Activated CD4-positive, CD25-positive, alpha-beta regulatory T cell treated with anti-CD3 and anti-CD28 coated beads, Interleukin-2, amount 50 U/mL, for 24 hours (primary cell): ENCODE measurements at places on chromosomes 11 and 22.

DNA sequence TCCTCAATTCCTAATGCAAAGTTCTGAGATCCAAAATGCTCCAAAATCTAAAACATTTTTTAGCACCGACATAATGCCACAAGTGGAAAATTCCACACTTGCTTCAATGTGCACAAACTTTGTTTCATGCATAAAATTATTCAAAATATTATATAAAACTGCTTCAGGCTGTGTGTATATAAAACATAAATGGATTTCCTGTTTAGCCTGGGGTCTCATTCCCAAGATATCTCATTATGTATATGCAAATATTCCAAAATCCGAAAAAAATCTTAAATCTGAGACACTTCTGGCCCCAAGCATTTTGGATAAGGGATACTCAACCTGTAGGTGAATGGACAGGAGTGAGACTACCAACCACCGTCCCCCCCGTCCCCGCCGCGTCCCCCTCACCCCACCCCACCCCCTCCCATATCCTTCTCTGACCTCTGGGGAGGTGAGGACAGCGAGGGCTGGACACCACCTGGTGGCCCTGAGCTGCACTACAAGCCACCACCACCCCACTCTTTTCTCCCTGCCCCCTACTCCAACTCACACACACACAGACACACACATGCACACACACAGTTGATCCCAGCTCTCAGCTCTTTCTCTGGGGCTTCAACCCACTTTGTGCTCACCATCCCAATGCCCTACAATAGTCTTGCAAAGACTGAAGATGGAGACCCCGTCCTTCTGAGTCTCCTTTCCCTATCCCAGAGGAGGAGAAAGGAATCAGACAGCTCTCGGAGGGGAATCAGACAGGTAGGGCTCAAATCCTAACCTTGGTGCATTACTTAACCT lies 101.0 kb downstream of the PDE2A start:
- no peak for ATAC-seq

- ATAC-seq = no peak
Measured at GRCh38 chr22:33600113-33600512, 320.2 kb downstream of the LARGE1 start.

- no peak for ATAC-seq
Measured at GRCh38 chr11:60183591-60184205, 815 bp upstream of the MS4A6A start.

GRCh38 chr11:74929431-74930363 lies 19.2 kb downstream of the XRRA1 start:
- ATAC-seq = peak; percentile 64

- ATAC-seq = no peak
Measured at GRCh38 chr11:17722000-17722643, 2.8 kb downstream of the MYOD1 start.
